ENCODE measurements at places on chromosomes 7 and 10. TPM values are rescaled to one million over a fixed set of nuclear protein-coding genes. Genes with fewer than 3 reads are reported as not detected.

The PPP1R17 gene
- total RNA-seq, result not detected

DNA sequence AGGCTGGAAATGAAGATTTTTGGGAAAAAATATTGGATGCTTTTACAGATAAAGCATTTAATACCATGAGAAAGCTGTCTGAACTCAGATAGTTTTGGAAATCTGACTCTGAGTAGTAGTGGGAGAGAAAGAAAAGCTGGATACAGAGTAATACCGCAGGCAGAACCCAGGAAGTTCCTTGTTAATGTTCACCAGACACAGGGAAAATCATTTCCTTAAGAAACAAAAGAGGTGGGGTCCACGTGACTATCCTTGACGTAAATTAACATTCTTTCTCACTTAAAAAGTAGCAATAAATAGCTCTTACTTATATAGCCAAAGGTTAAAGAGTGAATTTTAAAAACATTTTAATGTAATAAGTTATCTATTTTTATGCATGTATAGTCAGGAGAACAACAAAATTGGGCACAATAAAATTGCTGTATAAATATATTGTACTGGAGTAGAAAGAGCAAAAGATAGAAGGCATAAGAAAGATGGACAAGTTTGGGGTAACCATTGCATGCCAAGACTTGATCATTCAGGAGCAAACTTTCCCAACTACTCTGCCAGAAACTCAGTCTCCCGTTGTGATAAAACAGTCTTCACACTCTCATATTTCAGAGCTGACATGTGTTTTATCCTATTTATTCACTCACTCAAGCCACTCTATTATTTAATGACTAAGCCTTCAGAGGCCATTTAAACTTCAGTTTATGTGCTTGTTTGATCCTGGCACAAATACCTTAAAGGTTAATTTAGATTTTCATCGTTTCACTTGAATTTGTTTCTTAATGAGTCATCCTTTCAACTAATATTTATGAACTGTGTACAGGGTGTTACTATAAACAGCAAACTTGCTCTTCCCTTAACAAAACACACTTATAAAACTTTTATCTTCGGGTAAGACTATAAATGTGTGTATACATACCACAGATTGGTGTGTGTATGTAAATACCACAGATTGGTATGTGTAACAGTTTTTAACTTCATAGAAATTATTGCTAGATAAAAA lies 143.1 kb downstream of the GNAI1 start:
- no peak for DNase-seq

DNA sequence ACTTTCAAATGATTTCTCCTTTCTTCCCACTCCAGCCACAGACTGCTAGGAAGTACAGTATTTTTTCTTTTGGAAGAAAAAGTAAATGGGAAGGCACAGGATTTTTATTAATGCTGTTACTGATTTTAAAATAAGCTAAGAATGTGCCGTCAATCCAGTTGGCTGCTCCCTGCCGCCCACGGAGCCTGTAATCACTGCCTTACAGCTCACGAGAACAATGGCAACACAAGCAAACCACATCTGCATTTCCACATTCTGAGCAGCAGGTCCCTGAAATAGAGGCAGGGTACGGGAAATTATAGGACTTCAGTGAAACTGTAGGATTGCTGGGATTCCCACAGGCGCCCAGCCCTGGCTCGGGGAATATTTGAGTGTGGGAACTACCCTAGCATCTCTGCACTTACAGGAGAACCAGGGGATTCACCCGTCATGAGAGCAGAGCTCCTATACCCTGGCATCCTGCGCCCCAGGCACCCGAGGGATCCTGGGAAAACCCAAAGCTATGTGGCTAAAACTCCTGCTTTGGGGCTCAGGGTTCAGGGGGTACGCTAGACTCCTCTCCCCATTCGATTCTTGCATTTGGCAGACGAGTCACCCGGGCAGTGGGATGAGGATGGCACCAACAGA lies 72.9 kb upstream of the TNS3 start:
- no peak for DNase-seq

- DNase-seq, result no peak
These were observed 144.3 kb downstream of the CDK14 start for GRCh38 chr7:90740386-90740785.

- peak; percentile 75 for DNase-seq
These were observed 101.0 kb downstream of the GSAP start for GRCh38 chr7:77315182-77315591.

Data from right cardiac atrium (tissue), 5 donors.